ENCODE measurements at places on chromosomes 11 and 22. TPM values are rescaled to one million over a fixed set of nuclear protein-coding genes. Genes with fewer than 3 reads are reported as not detected.
A peak's percentile ranks its signal among the peaks of the same experiment; 100 is the strongest.

DNA sequence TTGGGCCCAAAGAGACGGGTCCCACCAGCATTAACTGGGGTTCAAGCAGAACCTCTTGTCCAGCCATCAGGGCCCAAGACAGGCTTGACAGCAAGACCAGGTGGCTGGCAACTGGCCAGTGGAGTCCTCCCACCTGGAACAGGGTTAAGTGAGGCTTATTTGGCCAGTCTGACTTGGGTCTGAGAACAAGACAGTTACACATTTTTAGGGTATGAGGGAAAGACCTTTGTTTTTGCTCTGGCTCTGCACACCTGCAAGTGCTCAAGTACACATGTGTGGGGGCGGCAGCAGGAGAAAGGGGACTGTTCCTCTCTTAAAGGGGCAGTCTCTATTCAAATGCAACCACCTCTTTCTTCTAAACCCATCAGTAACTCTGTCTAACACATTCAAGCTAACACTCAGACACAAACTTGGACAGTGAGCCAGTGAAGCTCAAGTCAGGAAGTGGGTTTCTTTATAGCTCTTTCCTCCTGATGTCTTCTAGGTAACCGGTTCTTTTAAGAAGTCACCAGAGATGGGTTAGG lies 116.2 kb downstream of the ETS1 start:
- peaks cover 37% of the 10 kb centered on the region for H3K36me3 ChIP-seq
- H3K27ac ChIP-seq = peak overlapping the region; percentile 68
- DNase-seq = no peak
- no peak overlapping the region for H3K4me3 ChIP-seq
- peaks cover 85% of the 10 kb centered on the region for H3K4me1 ChIP-seq

GRCh38 chr11:35089666-35090065 lies 49.3 kb upstream of the CD44 start:
- H3K4me3 ChIP-seq = no peak overlapping the region
- H3K27me3 ChIP-seq = no peaks in the 10 kb centered on the region
- H3K36me3 ChIP-seq = peaks cover 3% of the 10 kb centered on the region
- peaks cover 40% of the 10 kb centered on the region for H3K4me1 ChIP-seq
- DNase-seq = no peak
- H3K27ac ChIP-seq = no peak overlapping the region

DNA sequence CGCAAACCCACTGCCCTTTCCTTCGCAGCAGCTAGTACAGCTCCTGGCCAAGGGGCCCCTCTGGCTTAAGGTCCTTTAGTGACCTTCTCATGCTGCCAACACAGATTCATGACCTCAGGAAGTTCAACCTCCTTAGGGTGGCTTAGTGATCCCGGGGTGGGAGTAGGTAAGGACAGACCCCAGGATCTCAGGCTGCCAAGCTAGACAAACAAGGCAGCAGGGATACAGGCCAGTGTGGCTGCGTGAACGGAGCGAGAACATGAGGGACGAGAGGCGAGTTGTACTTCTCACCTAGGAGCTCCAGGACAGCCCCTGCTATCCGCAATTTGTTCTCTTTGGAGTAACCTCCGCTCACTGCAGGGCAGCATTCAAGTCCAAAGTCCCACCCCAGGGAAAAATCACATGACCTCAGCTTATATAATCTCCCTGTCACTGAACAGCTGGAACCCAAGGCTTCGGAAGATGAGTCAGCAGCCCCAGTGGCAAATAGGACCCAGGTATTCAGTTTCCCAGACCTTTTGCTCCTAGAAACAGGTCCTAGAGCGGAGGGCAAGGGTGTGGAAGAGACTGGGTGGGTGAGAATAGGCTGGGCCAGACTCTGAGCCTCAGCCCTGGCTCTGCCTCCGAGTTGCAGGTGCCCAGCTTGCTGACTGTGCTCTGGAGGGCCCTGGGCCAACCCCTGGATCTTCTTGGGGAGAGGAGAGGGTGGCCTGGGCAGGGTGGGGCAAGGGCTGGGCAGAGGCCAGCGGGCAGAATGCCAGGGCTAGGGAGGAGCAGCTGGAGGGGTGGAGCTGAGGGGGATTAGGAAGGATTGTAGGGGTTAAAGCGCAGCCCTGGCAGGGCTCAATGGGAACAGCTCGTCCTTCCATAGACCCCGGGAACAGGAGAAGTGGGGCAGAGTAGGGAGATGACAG lies 13.1 kb downstream of the USP2 start:
- peak; percentile 34 for DNase-seq
- H3K27ac ChIP-seq = no peak overlapping the region
- peaks cover 35% of the 10 kb centered on the region for H3K4me1 ChIP-seq

MRGPRD gene
- total RNA-seq = not detected

NF2 gene
- total RNA-seq = 90.9 TPM

- peak overlapping the region; percentile 64 for H3K4me3 ChIP-seq
- no peak overlapping the region for H3K27ac ChIP-seq
- peaks cover 5% of the 10 kb centered on the region for H3K36me3 ChIP-seq
- H3K4me1 ChIP-seq = peaks cover 28% of the 10 kb centered on the region
These were observed 1.8 kb upstream of the DUSP8 start for GRCh38 chr11:1573903-1574237.

GRCh38 chr11:72781063-72781312 lies 12.9 kb downstream of the STARD10 start:
- H3K4me3 ChIP-seq = peak overlapping the region; percentile 70
- no peak for DNase-seq
- peak overlapping the region; percentile 22 for H3K27ac ChIP-seq
- peaks cover 1% of the 10 kb centered on the region for H3K36me3 ChIP-seq
- no peaks in the 10 kb centered on the region for H3K27me3 ChIP-seq

ANO5 gene
- total RNA-seq = not detected

DNA sequence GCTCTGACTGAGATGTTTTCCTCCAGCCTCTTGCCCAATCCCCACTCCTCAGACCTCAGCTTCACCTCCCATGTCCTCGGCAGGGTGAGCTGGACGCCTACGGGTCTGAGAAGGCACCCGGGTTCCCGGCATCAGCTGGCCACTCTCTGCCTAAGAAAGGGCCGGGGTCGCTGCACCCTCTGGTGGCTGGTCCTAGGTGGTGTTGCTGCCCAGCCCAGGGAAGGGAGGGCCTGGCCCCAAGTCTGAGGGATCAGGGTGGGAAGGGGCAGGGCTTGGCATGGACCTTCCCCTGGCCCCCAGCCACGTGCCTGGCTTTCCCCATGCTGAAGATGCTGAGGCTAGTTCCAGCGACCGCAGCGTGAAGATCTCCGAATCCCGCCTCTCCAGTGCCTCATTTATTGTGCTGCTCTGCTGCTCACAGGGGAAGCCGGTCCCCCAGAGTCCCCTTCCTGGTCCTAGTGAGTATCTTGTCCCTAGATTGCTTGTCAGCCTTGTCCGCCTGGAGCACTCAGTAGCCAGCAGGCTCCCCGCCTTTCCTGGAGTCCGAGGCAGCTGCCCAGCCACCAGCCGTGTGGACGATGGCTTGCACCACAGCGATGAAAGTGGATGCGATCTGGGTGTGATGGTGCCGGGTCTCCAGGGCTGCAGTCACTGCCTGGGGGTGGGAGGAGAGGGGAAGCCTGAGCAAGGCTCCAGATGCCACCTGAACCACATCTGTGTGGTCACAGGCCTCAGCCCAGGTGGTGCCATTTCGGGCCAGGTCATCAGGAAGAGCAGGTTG lies 2.9 kb upstream of the GGT5 start:
- DNase-seq = peak; percentile 97
- peaks cover 51% of the 10 kb centered on the region for H3K4me1 ChIP-seq
- H3K4me3 ChIP-seq = no peak overlapping the region
- no peaks in the 10 kb centered on the region for H3K27me3 ChIP-seq
- H3K27ac ChIP-seq = peak overlapping the region; percentile 93
- no peaks in the 10 kb centered on the region for H3K36me3 ChIP-seq

C11orf16 gene
- not detected for total RNA-seq

DNA sequence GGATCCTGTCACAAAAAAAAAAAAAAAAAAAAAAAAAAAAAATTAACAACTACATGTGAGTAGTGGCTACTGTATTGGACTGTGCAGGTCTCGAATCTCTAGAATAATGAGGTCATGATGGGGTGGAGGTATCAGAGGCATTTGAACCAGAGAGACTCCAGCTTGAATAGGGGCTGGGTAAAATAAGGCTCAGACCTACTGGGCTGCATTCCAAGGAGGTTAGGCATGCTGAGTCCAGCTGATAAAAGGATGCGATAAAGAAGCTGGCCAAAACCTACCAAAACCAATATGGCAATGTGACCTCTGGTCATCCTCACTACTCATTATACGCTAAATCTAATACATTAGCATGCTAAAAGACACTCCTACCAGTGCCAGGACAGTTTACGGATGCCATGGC lies 5.9 kb upstream of the PACSIN3 start:
- no peak overlapping the region for H3K27ac ChIP-seq
- H3K27me3 ChIP-seq = no peaks in the 10 kb centered on the region
- DNase-seq = no peak

DNA sequence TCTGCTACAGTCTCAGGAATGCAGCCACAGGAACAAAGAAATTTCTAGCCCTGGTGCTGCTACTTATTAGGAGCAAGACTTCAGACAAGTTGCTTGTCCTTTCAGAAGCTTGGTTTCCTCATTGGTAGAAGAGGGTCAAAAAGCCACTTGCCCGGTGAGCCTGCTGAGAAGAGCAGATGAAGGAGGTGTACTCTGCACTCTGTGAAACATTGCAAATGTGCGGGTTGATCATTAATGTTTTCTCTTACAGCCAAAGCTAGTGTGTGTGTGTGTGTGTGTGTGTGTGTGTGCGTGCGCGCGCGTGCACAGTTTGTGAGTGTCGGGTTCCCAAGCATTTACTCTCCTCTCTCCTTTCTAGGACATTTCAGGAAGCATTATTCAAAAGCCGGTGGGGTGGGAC lies 86.3 kb upstream of the NNMT start:
- no peak overlapping the region for H3K27ac ChIP-seq
- H3K27me3 ChIP-seq = peaks cover 26% of the 10 kb centered on the region
- H3K4me1 ChIP-seq = peaks cover 19% of the 10 kb centered on the region
- peaks cover 23% of the 10 kb centered on the region for H3K36me3 ChIP-seq
- H3K4me3 ChIP-seq = no peak overlapping the region

GRCh38 chr11:78416285-78417174 lies 1.1 kb downstream of the GAB2 start:
- H3K4me1 ChIP-seq = peaks cover 36% of the 10 kb centered on the region
- no peak for DNase-seq
- peak overlapping the region; percentile 96 for H3K4me3 ChIP-seq

PANX3 gene
- not detected for total RNA-seq

DNA sequence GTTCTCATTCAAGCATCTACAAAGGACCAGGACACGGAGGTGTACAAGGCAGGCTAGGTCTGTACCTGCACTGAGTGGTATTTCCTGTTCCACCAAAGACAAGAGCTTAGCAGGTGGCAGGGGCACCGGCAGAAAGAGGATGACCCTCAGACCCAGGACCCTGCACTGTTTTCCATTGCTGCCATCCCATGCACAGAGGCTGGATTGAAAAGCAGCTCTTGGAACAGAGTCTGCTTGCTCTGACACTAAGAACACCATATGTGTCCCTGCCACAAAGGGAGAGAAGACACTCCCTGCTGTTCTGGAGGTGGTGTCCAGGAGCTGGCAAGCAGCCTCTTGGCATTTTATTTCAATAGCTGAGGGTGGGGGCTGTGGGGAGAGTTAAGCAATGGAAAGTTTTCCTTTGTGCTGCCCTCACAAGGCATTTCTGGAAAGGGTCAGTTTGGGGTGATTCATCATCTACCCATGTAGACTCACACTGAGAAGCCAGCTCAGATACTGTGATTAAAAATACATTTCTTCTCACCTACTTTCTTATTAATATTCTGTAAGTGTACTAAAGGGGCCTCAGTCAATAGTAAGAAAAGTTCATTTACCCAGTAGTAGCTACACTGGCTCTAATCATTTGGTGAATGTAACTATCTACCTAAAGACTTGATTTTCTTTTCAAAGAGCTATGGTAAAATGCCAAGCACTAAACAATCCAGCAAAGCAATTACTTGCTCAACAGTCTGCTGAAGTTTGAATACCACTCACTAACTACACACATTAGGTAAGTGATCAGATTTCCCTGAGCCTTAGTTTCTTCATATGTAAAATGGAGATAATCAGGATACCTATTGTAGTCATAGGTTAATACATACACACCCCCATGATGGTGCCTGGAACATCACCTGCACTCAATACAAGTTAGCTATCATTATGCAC lies 55.2 kb downstream of the SLC1A2 start:
- peak overlapping the region; percentile 2 for H3K4me3 ChIP-seq
- H3K36me3 ChIP-seq = no peaks in the 10 kb centered on the region
- peaks cover 78% of the 10 kb centered on the region for H3K4me1 ChIP-seq
- peak overlapping the region; percentile 69 for H3K27ac ChIP-seq
- no peak for DNase-seq

DNA sequence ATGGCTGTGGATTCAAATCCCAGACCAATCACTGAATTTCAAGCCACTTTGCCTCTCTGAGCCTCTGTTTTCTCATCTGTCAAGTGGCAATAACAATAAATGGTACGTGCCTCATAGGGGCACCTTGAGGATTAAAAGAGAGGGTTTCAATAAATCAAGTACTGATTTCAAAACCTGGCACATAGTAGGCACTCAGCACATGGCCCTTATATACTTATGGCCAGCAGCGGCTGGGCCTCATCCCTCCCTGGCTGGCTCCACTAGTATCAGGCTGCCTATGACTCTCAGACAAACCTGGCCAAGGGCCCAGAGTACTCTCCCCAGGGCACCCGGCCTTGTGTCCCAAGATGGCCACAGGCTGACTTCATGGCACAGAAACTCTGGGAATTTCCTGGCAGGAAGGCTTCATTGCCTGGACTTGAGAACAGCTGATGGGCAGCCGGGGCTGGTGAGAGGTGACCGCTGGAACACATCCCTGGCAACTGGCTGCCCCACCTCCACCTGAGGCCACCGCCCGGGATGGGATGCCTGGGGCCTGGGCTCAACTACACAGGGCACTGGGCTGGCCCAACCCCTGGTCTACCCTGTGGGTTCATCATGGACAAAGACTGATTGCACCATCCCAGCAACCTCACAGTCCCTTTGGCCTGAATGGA lies 3.4 kb downstream of the FADS3 start:
- peak overlapping the region; percentile 84 for H3K4me3 ChIP-seq
- peaks cover 13% of the 10 kb centered on the region for H3K36me3 ChIP-seq

- no peak overlapping the region for H3K27ac ChIP-seq
- no peak for DNase-seq
- peaks cover 58% of the 10 kb centered on the region for H3K4me1 ChIP-seq
- peaks cover 2% of the 10 kb centered on the region for H3K36me3 ChIP-seq
- no peaks in the 10 kb centered on the region for H3K27me3 ChIP-seq
These were observed 172.6 kb downstream of the WNT11 start for GRCh38 chr11:76033699-76034098.

DNA sequence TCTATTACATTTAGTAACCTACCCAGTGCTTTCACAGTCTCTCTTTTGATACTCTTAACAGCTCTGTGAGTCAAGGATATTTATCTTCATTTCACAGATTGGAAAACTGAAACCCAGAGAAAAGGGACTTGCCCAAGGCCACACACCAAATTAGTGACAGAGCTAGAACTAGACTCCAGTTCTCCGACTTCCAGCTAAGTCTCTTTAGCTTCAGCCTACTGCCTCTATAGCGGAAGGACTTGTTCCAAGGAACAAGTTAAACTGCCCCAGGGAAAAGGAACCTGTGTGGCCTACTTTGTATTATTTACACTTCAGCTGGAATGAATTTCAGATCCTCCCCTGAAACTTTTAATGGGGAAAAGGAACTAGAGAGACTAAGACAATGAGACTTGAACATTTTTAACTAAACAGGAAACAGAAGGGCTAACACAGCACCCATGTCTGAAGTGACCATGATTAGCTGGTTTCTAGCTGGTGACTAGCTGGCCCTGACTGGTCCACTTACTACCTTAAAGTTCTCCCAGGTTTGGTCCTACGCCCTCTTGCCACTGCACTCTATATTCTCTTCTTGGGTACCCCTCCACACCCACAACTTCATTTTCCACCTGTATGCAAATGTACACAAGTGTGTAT lies 1.3 kb downstream of the LRRC51 start:
- H3K27ac ChIP-seq = peak overlapping the region; percentile 72
- H3K36me3 ChIP-seq = no peaks in the 10 kb centered on the region
- no peak for DNase-seq
- H3K27me3 ChIP-seq = no peaks in the 10 kb centered on the region

SERHL2 gene
- total RNA-seq = 3.5 TPM

All from chondrocyte (in vitro differentiated cells).